ENCODE measurements at places on chromosomes 1 and 21. TPM values are rescaled to one million over a fixed set of nuclear protein-coding genes. Genes with fewer than 3 reads are reported as not detected.

DNA sequence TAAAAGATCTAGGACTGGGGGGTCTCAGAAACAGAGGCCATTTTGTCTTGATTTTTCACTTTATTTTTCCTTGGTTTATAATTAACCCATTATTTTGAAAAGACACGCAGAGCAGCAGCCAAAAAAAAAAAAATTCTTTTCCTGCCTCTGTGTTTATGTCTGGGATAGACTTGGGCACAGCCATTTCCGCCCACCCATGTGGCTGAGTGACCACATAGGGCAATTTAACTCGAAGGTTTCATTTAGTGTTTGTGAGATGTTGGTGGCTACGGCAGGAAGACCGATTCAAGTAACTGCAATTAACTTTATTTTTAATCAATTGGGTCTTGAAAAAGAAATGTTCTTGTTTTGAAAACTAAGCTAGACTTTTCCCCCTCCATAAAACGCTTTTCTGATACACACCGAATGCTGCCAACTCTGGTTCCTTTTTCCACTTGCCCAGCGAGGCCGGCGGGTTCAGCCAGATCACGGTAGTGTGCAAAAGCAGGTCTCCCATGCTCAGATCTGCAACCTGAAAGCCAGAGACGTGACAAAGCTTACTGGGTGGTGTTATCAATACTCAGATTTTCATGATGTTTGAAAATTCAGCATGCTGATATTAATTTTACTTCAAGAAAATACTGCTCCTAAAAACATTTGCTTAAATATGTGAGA is 97.4 kb upstream of the KRTAP19-8 start:
- no peak for DNase-seq

DNA sequence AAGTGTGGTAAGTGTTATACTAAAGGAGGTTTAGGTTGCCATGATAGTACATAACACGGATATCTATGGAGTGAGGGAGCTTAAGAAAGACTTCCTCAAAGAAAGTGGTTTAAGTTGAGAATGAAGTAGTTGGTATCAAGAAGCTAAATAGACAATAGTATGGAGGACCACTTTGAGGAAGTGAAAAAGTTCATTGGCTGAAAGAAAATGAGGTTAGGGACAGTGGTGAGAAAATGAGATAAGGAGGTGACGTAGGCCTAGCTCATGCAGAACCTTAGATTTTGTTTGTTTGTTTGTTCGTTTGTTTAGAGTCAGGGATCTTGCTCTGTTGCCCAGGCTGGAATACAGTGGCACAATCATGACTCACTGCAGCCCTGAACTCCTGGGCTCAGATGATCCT is 72.2 kb upstream of the PPIH start:
- DNase-seq = no peak

DNA sequence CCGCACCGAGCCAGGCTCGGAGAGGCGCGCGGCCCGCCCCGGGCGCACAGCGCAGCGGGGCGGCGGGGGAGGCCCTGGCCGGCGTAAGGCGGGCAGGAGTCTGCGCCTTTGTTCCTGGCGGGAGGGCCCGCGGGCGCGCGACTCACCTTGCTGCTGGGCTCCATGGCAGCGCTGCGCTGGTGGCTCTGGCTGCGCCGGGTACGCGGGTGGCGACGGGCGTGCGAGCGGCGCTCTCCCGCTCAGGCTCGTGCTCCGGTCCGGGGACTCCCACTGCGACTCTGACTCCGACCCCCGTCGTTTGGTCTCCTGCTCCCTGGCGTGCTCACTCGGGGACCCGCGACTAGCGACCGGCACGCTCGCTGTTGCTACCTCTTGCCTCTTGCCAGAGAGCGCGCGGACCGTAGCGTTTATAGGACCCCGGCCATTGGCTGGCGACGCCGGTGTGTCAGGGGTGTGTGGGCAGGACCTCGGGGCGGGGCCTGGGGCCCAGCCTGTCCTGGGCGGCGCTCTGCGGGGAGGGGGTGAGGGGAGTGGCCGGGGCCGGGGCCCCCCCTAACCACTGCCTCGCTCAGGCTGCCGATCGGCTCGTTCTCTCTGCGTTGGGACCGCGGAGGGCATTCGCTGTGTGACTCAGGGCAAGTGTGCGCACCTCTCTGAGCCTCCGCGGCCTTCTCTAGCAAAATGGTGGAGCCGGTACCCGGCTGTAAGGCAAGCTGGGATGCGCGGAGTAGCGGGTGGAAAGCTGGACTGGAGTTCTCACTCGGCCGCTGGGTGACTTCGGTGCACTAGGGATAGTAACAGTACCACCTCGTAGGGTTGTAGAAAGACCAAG is at the start of gene SLC2A1:
Gene SLC2A1 (minus strand): TSS at position 381 of the 832 bp plus-strand sequence. CDS start 217 bp downstream, at position 164.
- peak; percentile 94 for DNase-seq

DNA sequence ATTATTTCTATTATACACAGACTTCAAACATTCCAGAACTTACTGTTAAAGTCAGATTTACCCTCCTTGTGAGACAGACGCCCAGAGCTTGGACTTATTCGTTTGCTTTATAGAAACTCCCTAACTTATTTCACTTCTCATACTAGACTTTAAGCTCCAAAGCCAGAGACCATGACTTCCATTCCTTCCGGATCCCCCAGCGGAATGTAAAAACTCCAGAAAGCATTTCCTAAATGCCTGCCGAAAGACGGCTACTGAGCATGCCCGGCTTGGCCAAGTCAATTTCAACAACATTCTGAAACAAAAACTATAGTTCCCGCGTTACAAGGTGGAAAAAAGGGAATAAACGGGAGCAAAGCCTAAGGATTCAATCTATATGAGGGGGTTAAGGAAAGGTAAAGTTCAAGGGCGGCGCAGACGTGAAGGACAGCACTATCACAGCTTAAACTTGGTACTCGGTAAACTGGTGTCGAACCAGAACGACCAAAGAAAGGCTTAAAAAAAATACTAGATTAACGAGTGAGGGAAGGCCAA is 1.1 kb downstream of the USP48 start:
- DNase-seq = no peak

GRCh38 chr1:230390371-230390770 is 35.8 kb downstream of the PGBD5 start:
- DNase-seq = no peak

DNA sequence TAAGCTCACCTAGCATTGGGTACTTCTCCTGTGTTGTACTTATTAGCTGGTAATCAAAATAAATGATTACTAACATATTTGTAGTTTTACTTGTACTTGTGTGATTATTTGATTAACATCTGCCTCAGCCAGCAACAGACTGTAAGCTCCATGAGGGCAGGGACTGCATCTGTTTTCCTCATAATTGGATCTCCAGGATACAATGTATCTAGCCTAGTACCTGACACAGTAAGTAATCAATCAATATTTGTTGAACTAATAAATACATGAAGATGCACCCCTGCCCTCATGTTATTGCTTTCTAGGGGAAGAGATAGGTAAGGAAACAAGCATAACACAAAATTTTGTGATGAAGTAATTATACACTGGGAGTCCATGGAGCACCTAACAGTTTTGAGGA is 101.5 kb downstream of the TENT5C start:
- no peak for DNase-seq

BECN2 gene
- not detected for total RNA-seq

DCDC2B gene
- not detected for total RNA-seq

RPS8 gene
- total RNA-seq = 833 TPM

OR2T11 gene
- total RNA-seq = not detected

TRAF5 gene
- total RNA-seq = 2.1 TPM

LIPI gene
- total RNA-seq = not detected

Measured in Right ventricle myocardium inferior (tissue), 1 donor.